ENCODE measurements at places on chromosomes 2 and 18.

DNA sequence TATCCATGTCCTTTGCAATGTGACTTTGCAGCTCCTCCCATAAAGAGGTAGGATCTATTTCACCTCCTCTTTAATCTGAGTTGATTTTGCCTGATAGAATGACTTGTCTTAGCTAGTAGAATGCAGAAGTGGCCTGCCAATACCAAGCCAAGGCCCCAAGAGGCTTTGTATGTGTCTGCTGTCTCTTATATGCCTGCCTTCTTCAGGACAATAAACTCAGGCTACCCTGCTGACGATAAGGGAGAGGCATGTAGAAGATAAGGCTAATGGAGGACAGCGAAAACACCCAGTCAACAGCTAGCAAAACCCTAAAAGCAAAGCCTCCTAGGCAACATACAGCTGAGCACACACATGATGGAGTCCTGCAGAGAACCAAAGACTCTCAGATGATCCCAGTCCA, 1.8 kb upstream of the ZC3H8 start:
- DNase-seq: no peak

DNA sequence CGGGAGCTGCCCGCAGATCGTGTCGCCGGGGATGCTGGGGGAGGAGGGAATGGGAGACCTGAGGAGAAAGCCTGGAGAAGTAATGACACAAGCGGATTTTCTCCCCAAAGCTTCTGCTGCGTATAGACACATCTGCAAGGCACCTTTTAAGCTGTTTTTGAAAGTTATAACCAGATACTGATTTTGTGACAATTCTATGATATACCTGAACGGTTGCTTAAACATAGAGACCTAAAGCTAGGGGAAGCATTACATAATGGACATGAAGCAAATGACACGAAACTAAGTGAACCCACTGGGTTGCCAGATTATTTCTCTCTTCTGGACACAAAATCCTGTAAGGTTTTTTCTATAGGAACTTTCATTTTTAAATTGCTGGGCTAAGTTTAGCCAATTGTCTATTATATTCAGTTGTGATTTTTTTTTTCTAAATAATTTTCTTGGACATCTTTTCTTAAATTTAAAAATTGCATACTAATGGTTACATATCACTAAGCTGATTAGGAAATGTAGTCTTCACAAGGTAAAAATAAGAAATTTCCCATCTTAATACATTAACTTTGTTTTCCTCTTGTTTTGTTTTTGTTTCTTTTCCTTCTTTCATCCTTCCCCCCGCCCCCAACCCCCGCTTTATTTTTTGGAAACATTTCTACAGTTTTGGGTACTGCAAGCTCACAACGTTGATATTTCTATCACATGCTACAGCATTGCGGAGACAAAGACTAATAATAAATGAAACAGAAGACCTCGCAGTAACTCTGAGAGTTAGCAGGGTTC, 1.3 kb downstream of the OSBPL6 start:
- DNase-seq: no peak

- no peak for DNase-seq
Measured at GRCh38 chr2:221753401-221753800, 181.3 kb upstream of the EPHA4 start.

DNA sequence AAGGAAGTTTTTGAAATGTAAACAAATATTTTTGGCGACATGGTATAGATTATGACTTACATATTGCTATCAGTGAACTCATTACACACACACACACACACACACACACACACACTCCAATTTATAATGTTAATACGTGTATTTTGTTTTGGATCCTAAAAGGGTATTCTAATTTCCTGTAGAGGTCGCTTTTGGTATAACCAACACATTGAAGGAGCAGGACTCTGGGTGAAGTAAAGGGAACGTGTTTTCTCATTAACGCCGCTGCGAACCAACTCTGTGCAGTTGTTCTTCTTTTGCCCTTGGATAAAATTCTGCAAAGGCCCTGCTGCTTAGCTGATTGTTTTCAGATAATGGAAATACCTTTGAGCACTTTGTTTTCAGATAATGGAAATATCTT, 190.4 kb downstream of the PMAIP1 start:
- no peak for DNase-seq

DNA sequence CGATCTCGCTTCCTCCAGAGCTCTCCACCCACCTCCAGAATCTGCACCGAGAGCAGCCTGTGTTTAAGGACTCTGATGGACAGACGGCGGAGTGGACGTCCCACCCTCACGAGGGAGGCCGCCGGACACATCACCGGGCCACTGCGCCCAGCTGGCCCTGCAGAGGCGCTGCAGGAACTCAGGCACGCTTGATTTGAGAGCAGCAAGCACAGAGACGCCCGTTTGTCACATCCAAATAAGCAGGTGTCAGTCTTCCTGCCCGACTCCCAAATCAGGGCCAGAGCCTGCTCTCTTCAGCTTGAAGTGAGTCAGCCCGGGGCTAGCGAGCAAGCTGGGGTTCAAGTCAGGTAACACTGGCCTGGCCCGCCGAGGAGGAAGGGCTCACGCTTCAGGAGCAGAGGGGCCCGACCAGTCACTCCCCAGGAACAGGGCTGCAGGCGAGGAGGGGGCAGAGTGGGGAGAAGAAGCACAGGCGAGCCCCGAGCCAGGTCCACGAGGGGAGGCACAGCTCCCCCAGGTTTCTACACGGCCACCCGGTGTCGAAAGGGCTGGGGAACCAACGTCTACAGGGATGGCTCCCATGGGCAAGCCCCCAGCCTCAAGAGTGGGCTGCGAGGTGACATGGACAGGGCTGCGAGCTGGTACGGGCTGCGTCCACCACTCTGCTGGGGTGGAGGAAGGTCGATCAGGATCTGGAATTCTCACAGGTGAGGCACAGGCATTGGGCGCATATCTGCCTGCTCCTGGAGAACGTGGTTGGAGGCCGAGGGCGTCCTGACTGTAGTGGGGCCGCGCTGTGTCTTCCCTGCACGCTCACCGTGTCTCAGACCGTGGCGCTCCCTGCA, 52.5 kb upstream of the CTDP1 start:
- DNase-seq: no peak

GRCh38 chr2:126657148-126657635, 1.2 kb downstream of the GYPC start:
- DNase-seq: no peak

- no peak for DNase-seq
Measured at GRCh38 chr18:12394428-12394827, 13.3 kb upstream of the PRELID3A start.

DNA sequence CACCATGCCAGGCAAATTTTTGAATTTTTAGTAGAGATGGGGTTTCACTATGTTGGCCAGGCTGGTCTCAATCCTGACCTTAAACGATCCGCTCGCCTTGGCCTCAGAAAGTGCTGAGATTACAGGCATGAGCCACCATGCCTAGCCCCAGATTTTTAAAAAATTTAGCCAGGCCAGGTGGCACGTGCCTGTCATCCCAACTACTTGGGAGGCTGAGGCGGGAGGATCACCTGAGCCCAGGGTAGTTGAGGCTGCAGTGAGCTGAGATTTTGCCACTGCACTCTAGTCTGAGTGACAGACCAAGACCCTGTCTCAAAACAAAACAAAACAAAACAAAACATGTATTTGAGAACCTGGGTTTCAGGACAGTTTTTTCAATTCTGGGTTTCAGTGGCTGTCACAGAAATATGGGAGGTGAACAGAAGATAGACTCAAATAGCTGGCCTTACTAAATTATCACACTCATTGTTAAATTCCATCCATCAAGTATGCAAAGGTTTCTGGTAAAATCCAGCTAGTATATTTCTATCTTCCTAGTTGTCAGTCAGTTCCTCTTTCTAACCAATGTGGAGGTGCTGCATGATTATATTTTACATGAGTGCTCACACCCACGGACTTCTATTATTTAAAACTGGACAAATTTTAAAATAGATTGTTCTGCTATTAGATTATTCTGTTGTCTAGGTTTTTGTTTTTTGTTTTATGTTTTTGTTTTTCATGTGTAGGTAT, 5.4 kb downstream of the ALPG start:
- no peak for DNase-seq

GRCh38 chr2:140027320-140027719, 1247.1 kb upstream of the NXPH2 start:
- no peak for DNase-seq

GRCh38 chr2:236208019-236208926, 40.1 kb upstream of the GBX2 start:
- no peak for DNase-seq

GRCh38 chr2:201882353-201883090, 76.2 kb downstream of the CDK15 start:
- peak; percentile 28 for DNase-seq

DNA sequence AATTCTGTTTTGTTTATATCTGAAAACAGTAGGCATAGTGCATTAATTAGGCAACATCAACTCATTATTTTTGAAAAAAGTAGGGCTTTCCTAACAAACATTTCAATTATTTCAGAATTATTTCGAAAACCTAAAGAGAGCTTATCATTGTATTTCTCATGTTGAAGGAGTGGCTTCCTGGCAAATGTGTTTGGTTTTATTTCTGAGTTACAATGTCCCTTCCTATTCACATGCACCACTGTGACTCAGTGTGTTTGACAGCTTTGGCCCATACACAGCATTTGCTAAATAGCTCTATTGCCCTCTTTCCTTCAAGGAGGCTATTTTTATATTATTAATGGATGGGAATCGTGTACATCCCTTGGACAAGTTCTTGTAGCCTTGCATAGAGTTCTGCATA, 205.9 kb downstream of the PTGR3 start:
- DNase-seq: no peak

DNA sequence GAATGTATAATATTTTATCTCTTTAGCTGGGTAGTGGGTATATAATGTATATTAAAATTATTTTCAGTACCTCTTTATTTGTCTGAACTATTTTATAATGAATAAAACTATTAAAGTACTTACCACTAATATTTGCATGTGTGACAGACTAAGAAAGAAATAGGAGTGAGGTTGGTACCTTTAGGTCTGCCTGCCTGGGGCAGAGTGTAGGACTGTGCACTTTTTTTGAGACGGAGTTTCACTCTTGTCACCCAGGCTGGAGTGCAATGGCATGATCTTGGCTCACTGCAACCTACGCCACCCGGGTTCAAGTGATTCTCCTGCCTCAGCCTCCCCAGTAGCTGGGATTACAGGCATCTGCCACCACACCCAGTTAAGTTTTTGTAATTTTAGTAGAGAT, 18.8 kb downstream of the NCOA1 start:
- DNase-seq: no peak

DNA sequence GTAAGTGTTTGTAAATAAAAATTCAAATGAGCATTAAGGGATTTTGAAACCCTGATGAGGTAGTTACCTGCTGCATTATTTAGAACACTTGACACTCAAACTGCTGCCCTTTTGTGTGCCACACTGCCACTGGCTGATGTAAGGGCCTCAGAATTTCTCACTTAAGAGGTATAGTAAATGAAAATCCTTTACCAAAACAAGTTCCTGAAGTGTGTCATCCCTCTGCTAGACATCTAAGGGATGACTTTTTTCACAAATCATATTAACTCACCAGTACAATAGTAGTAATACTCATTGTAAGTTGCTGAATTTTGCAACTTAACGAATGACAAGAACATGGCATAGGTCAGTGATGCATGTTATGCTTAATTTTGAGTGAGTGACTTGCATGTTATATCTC, 274.9 kb upstream of the UBE2E3 start:
- no peak for DNase-seq

DNA sequence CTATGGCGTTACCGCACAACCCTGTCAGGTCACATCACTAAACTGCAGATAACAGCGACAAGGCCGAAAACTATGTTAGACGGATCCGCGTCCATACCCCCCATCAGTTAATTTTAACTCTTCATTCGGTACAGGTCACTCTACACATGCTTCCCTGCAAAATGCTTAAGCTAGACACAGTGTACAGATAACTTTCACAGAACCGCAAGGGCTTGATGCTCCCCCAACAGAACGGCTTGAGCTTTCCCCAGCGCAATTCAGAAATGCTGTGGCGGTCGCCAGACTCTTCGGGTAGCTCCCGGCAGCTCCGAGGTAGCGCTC, 283 bp upstream of the RBBP8 start:
- DNase-seq: no peak

DNA sequence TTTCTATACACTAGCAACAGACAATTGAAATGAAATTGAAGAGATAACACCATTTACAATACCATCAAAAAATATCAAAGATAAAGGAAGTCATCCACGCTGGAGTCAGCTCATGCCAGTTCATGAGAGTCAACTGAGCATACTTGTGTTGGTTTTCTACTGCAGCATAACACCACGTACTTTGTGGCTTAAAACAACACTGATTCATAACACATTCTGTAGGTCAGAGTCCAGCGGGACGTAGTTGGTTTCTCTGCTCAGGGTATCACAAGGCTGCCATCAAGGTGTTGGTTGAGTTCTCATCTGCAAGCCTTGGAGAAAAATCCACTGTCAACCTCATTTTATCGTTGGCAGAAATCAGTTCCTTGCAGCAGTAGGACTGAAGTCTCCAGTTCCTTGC, 84.2 kb downstream of the TEX51 start:
- no peak for DNase-seq

DNA sequence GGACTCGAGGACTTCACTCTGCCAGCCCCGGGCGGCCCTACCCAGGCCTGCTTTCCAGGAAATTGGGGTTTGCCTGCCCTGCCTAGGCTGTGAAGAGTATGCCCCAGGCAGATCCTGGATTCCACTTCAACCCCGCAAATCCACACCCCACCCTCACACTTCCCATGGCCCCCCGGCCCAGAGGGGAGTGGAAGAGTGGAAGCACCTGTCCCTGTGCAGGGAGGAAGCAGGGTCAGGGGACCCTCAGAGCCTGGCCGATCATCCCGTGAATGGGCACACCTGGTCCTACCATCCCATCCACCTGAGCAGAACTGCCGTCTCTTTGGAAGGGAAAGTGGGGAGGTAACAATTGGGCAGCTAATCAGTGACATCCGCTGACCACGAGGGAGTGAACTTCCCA, 245.2 kb downstream of the EIPR1 start:
- DNase-seq: no peak

GRCh38 chr18:51030537-51031258, 685 bp downstream of the SMAD4 start:
- peak; percentile 39 for DNase-seq

- DNase-seq: no peak
Measured at GRCh38 chr2:112010751-112011150, 44.3 kb upstream of the TMEM87B start.

GRCh38 chr2:172031536-172031935, 31.8 kb downstream of the METAP1D start:
- DNase-seq: no peak

DNA sequence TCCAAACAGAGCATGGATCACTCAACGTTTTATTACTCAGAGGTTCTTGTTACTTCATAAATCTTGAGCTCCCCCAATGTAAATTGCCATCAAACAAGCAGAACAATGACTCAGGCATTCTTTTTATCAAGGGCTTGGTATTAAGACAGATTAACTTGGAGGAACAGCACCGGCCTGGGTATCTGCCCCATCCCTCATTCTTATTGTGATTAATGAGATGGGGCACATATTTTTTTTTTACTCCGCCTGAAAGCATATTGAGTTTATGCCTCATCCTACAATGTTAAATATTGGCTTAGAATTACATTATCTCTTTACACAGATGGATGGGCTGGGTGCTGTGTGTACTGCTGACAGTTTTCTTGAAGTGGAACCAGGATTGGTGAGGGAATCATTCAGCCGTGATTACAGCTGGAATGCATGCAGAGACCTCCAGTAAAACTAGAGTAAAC, 387.3 kb downstream of the CLIP4 start:
- DNase-seq: no peak

GRCh38 chr18:46756025-46756558, 761 bp downstream of the ST8SIA5 start:
- no peak for DNase-seq

- no peak for DNase-seq
Measured at GRCh38 chr2:237486819-237487448, at the start of gene MLPH. MLPH (plus strand) TSS chr2:237487251; CDS start chr2:237493427, 6,176 bp downstream.

- peak; percentile 93 for DNase-seq
Measured at GRCh38 chr2:28684142-28684858, 67.3 kb upstream of the PPP1CB start.

Data from SK-N-DZ (cell line).